Esophagus squamous epithelium (tissue), 5 donors: ENCODE measurements at places on chromosomes 3 and 15.

DNA sequence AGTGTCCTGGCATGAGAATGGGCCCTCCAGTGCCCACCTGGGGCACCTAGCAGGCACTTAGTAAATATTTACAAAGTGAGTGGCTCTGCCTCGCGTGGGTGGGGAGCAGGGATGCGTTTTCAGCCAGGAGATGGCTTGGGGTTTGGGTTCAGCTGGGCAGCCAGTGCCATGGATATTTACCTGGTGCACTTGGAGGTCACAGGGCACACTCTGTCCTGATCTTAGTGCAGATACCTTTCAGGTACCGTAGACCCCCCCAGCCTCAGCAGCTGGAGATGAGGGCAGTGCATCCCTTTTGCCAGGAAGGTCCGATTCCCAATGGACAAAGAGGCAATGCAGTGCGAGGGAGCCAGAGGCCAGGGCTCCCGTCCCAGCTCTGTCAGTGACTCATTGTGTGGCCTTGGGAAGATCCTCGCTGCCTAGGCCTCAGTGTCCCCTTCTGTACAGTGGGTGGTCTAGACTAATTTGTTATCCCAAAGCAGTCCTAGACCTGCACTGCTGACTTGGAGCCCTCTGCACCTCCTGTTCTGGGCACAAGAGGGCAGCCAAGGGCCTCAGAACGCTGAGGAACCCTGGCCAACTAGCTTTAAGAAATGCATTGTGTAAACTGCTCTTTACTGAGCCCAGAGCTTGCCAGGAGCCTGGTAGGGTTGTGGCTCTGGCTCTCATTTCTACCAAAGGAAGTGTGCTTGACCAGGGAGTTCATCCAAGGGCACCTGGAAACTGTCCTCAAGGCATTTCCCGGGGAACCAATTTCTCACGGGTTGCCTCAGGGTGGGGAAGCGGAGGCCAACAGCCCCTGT, 16.0 kb downstream of the HDAC11 start:
- DNase-seq = no peak

- no peak for DNase-seq
Observed at GRCh38 chr3:74200952-74201351, 413.5 kb downstream of the CNTN3 start.

GRCh38 chr15:92028389-92028724, 174.8 kb downstream of the SLCO3A1 start:
- DNase-seq = no peak

DNA sequence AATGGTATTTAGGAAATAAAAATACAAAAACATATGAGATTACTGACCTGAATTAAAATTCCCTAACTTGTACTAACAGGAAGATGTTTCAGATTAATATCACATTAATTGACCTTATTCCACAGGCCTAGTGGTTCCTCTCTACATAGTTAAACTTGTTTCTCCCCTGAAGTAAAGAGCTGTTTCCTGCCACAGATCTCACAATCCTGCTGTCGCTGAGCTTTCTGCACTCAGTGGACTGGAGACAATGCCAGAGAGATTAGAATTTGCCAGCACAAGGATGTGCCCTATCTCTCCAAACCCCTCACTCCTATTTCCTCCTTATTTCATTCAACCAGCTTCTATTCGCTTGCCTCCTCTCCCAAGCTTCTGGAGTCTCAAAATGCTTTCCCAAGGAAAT, 130.6 kb downstream of the CTNNB1 start:
- no peak for DNase-seq

- no peak for DNase-seq
Observed at GRCh38 chr15:87609894-87610293, 646.6 kb downstream of the NTRK3 start.

GRCh38 chr15:94778840-94779239, 547.5 kb downstream of the MCTP2 start:
- DNase-seq = no peak

DNA sequence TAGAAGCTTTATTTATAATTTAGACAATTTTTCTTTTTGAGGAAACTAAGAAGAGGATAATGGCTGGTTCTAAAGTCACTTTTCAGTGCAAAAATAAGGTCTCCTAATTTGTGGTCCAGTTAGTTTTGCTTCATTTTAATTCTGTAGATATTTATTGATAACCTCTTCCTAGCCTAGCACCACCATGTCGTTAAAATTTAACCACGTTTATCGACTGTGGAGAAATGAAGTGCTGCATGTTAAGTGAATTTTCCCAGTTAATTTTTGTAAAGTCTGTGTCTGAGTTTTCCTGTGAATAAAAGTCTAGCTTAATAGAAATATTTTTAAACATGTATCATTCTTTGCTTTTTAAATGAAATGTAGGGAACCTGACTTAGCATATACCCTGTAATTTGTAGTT, 16.7 kb downstream of the LRRC28 start:
- DNase-seq = no peak

DNA sequence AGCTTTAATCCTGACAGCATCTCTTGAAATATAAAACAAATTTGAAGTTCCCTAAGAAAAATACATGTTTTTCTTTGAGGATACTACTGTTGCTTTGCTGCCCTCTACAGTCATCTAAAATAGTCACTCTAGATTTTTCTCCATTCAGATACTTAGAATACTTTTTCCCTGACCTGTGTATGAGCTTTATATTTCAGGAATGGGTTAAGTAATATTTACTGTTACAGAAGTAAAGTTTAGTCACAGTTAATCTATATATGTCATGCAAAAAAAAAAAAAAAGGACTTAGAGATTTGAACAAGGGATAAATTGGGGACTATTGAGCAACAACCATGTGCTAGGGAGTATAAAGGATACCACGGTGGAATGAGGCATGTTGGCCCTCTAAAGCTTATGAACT, 8.8 kb downstream of the NECTIN3 start:
- DNase-seq = no peak

- DNase-seq = no peak
Observed at GRCh38 chr15:26736502-26737248, 36.2 kb downstream of the GABRB3 start.

DNA sequence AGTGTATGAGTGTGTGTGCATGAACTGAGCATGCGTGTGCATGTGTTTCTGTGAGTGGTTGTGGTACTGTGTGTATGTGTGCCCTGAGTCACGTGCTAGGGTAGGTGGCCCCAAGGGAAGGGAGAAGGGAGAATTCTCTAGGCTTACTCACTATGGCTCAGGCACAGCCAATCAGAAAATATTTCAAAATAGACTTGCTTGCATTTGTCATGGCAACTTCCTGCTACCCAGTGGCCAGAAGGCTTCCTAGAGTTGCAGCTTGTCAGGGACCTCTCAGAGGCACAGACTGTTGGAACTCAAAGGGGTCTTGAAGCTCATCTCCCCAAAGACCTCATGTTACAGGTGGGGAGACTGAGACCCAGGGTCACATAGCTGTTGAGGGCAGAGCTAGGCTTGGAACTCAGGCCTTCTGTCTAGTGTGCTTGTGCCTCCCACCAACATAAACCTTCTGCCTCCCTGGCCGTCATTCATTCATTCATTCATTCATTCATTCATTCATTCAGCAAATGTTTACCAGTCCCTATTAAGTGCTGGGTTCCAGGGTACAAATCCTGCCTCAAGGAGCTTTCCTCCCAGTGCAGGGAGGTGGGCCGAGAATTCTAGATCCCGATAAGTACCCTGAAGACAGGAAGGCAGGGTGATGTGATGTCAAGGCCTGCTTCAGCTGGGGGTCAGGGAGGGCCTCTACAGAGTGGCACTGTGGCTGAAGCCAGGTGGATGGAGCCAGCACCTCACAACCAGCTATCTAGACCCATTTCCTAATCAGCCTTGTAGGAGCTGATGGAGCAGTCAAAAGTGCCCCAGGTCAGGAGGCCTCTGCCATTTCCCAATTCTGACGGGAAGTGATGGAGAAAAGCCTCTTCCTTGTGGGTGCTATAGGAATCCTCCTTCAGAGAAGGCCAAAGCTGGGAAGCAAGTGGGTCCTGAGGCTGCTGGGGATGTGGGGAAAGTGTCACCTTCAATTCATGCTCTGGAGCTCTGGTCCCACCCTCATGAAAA, 10.9 kb upstream of the RFT1 start:
- DNase-seq = no peak

DNA sequence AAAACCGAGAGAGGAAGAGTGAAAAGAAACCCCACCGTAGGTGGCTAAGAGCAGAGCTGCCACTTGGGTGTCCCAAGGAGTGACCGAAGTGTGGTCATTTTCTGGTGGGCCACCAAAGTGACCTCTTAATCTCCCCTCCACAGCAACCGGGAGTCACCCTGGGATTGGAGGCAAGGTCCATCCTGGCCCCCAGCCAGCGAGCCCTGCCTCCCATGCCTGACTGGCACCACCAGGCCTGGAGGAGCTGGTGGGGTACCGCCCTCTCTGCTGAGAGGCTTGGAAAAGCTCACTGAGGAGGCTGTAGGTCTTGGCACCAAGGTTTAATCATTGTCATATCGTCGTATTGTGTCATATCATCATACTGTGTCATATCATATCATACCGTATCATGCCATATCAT, 74.0 kb upstream of the TRPM1 start:
- no peak for DNase-seq

DNA sequence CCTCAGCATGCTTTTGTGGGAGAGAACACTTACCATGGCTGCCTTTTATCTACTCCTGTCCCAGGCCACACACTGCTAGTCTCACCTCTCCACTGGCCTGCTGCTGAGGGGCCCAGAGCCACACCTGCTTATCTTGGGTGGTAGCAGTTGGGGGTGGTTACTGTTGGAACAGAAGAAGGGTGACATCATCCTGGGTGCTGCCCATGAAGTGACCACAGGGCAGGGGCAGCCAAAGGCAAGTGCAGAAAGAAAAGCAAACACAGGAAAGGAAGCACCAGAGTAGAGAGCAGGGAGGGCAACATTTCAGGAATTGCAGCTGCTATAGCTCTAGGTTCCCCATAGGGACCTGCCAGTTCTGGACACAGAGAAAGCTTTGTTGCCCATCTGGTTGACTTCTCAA, 345.2 kb downstream of the VPS13C start:
- DNase-seq = no peak

- no peak for DNase-seq
Observed at GRCh38 chr3:58434990-58435389, 1.4 kb upstream of the PDHB start.

GRCh38 chr3:57816471-57817095, 60.5 kb downstream of the SLMAP start:
- no peak for DNase-seq

DNA sequence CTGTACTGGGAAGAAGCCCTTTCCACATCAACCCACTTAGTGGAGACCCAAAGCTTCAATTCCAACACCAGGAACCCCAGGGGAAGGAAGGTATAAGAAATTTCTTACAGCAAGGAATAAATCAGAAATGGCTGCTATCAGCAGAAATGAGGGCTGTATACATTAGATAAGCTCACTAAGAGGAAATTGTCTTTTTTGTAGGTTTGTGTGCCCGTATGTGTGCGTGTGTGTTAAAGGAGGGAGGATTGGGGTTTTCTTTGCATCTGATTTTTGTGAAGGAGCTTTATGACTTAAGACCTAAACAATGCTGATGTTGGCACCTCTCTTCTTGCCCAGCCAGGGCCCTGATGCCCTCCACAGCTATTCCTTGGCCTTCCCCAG, 18.6 kb downstream of the ARRDC4 start:
- DNase-seq = no peak

DNA sequence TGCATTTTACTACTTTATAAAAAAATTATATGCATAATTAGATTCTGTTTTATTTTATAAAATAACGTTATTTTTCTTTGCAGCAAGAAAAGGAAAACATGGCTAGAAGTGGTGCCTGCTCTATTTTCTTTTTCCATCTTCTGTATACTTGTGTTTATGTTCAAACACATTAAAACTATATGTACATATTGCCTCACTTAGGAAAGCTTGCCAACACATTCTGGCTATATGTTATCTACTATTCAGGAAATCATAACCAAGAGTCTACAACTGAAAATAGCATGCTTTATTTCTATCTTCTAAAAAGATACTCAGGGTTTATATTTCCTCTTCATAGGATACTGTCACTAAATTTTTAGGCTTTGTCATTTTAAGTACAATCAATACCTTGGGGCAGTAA, 90.2 kb upstream of the KCNMB2 start:
- DNase-seq = no peak

- no peak for DNase-seq
Observed at GRCh38 chr3:115085197-115085865, 61.8 kb downstream of the ZBTB20 start.

DNA sequence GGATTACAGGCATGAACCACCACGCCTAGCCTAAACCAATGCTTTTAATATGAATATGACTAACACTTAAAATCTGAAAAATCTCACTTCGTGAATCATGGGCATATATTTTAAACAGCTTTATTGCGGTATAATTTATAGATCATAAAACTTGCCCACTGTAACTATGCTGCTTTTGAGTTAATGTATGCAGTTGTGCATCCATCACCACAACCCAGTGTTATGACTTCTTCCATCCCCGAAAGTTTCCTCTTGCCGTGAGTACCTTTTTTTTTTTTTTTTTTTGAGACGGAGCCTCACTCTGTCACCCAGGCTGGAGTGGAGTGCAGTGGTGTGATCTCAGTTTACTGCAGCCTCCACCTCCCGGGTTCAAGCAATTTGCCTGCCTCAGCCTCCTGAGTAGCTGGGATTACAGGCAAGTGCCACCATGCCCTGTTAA, 7.1 kb downstream of the KAT2B start:
- no peak for DNase-seq

- no peak for DNase-seq
Observed at GRCh38 chr3:193530231-193531165, 24.2 kb downstream of the ATP13A4 start.

DNA sequence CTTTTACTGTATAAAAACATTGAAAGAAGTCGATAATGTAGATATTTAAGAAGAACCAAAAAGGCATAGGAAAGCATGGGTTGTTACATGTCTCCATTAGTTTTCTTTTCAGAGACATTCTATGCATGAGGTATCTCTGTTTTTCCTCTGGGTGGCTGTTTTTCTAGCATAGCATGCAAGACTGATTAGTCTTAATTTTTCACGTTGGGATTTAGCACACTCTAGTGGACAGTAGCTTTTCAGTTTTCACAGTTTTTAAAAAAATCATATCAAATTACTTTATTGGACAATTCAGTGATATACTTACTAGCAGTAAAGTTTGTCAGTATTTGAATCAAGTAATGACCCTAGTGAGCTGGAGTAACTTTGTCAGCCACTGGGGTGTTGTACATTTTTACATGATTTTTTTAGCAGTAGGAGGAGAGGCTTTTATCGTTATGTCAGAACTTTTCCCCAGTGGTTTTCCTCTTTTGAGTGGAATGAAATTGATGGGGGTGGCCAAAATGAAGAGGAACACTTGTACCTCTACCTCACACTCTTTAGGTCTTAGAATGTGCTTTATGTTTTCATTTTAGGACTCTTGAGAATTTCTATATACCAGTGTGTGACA, 57.2 kb downstream of the SEC22A start:
- DNase-seq = no peak

- no peak for DNase-seq
Observed at GRCh38 chr3:12579456-12579855, 22.6 kb downstream of the MKRN2 start.
